ENCODE measurements at places on chromosomes 12 and 14.
A peak's percentile ranks its signal among the peaks of the same experiment; 100 is the strongest.

- H3K4me1 ChIP-seq, result no peaks in the 10 kb centered on the region
- no peak overlapping the region for H3K27ac ChIP-seq
- no peak overlapping the region for H3K4me3 ChIP-seq
- H3K27me3 ChIP-seq, result no peaks in the 10 kb centered on the region
These were observed 881.2 kb downstream of the GALC start for GRCh38 chr14:87111741-87112140.

DNA sequence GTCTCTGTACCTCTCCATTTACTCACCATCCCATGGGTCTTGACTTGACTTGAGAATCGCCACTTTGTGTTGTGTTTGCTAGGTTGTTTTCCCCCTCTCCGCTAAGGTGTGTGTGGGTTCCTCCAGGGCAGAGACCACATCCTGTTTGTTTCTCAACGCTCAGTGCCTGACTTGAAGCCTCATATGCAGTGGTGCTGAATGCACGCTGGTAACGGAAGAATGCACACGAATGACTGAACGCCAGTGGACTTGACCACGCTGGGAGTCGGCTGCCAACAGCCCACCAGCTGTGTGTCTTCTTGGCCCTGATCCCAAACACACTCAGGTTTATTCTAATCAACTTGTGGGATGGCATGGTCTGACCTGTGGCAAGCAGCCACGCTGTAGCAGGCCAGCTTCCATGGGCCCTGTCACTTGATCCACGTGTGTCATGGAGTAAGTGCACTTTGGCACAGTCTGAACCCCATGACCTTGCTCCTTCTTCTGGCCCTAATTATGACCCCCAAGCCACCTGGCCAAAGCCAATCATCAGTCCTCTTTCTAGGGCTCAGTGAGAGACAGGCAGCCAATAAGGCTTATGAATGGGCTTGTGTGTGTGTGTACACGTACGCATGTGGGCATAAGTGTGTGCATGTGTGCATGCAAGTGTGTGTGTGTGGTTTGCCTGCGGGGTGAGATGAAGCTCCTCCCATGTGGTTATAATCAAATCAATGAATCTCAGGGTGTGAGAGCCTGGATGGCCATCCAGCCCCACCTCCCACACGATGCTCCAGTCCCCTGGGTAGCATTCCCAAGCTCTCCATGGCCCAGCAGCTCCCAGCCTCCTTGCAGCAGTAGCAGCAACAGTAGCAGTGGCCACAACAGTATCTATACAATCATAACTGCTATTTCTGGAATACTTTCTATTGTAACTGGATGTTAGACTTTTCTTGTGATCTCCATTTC lies 6.4 kb upstream of the TC2N start:
- H3K4me1 ChIP-seq, result peaks cover 30% of the 10 kb centered on the region
- H3K27ac ChIP-seq, result no peak overlapping the region
- peak; percentile 14 for DNase-seq
- H3K4me3 ChIP-seq, result peak overlapping the region; percentile 37

- H3K4me3 ChIP-seq, result no peak overlapping the region
- no peaks in the 10 kb centered on the region for H3K4me1 ChIP-seq
- H3K36me3 ChIP-seq, result no peaks in the 10 kb centered on the region
- no peak overlapping the region for H3K27ac ChIP-seq
- H3K27me3 ChIP-seq, result no peaks in the 10 kb centered on the region
- no peak for DNase-seq
These were observed 96.8 kb downstream of the BORCS5 start for GRCh38 chr12:12453635-12454034.

- no peaks in the 10 kb centered on the region for H3K36me3 ChIP-seq
These were observed at the start of gene ZDHHC22 for GRCh38 chr14:77141214-77142004. TSS of gene ZDHHC22 (minus strand) at chr14:77141791. CDS start at chr14:77139738, 2,053 bp downstream.

- peaks cover 83% of the 10 kb centered on the region for H3K4me1 ChIP-seq
- DNase-seq, result no peak
- H3K27ac ChIP-seq, result peak overlapping the region; percentile 92
- no peaks in the 10 kb centered on the region for H3K27me3 ChIP-seq
- peaks cover 7% of the 10 kb centered on the region for H3K36me3 ChIP-seq
- H3K4me3 ChIP-seq, result peak overlapping the region; percentile 81
These were observed 1.6 kb upstream of the DGKA start for GRCh38 chr12:55929306-55929791.

GRCh38 chr14:64998455-64998931 lies 11.8 kb downstream of the FNTB start:
- no peak overlapping the region for H3K4me3 ChIP-seq
- H3K27me3 ChIP-seq, result no peaks in the 10 kb centered on the region
- H3K4me1 ChIP-seq, result peaks cover 14% of the 10 kb centered on the region
- H3K36me3 ChIP-seq, result no peaks in the 10 kb centered on the region
- no peak for DNase-seq

GRCh38 chr12:3288690-3289089 lies 202.3 kb upstream of the PRMT8 start:
- no peak overlapping the region for H3K27ac ChIP-seq
- peaks cover 4% of the 10 kb centered on the region for H3K27me3 ChIP-seq
- no peak for DNase-seq
- H3K4me3 ChIP-seq, result no peak overlapping the region
- H3K36me3 ChIP-seq, result no peaks in the 10 kb centered on the region

DNA sequence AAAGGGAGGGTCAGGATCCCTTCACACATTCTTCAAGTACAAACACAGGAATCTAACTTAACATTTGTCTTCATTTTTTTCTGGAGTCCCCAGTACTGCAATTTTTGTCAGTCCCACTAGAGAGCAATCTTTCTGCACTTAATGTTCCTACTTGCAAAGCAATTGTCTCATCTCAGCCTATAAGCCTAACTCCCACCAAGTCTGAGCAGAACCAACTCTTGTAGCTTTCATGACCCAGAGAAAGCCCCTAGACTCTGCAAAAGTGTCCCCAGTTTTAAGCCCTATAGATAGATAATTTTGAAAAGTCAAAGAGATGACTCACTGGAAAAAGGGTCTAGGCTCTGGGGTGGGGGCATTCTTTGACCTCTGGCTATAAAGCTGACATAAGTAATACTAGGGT lies 1.8 kb upstream of the ZBTB39 start:
- peaks cover 9% of the 10 kb centered on the region for H3K36me3 ChIP-seq
- H3K4me3 ChIP-seq, result no peak overlapping the region
- no peak overlapping the region for H3K27ac ChIP-seq

- no peaks in the 10 kb centered on the region for H3K4me1 ChIP-seq
- DNase-seq, result no peak
- H3K36me3 ChIP-seq, result no peaks in the 10 kb centered on the region
- H3K4me3 ChIP-seq, result no peak overlapping the region
These were observed 7.2 kb upstream of the KRT86 start for GRCh38 chr12:52267266-52267665.

Data from esophagus squamous epithelium (tissue), 5 donors.